CD4-positive, alpha-beta T cell (primary cell): ENCODE measurements at places on chromosomes 3 and 15.

DNA sequence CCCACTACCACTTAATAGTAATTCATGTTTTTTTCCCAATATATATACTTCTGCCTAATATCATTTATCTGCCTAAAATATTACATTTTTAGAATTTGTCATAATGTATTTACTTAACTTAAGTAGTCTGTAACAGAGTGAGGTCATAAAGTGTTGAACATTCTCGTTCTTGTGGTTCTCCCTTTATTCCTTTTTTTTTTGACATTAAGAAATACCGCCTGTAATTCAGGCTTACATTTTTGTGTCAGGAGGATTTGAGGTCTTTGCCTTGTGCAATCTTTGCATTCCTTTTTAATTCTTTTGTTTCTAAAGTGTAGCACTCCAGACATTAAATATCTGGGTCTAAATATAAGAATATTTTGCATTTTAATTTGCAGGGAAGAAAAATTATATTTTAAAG is 315.4 kb downstream of the PTPRG start:
- DNase-seq: no peak

GRCh38 chr3:153414982-153415381 is 253.0 kb downstream of the RAP2B start:
- no peak for DNase-seq

GRCh38 chr3:46852839-46853355 is 10.3 kb downstream of the MYL3 start:
- DNase-seq: no peak

DNA sequence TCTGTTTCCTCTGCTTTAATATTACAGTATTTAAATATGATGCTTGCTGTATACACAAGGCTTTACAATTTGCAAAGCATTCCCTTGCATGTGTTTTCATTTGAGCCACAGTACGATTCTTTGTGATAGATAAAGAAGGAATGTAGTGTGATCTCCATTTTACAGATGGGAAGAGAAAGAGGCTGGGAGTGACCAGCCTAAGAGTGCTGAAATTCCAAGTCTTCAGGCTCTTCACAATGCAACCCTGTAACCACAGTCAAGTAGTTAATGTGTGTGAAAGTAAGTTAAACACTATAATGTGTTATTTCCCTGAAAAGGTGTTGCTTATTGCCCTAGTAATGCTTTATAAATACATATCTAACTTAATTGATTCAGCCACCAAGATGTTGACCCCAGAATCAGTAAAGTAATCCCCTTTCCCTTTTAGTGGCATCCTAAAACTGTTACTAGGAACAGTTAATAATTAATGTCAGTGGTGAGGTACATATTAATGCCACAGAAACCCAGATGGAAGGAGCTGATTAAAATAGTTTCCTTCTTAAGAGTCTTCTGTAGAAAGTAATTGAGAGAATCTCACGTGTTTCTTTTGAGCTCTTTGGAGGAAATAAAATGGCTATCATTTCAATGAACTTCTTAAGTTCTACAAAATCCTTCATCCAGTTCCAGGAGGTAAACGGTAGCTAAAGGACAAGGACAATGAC is 110.4 kb downstream of the IL12A start:
- no peak for DNase-seq

DNA sequence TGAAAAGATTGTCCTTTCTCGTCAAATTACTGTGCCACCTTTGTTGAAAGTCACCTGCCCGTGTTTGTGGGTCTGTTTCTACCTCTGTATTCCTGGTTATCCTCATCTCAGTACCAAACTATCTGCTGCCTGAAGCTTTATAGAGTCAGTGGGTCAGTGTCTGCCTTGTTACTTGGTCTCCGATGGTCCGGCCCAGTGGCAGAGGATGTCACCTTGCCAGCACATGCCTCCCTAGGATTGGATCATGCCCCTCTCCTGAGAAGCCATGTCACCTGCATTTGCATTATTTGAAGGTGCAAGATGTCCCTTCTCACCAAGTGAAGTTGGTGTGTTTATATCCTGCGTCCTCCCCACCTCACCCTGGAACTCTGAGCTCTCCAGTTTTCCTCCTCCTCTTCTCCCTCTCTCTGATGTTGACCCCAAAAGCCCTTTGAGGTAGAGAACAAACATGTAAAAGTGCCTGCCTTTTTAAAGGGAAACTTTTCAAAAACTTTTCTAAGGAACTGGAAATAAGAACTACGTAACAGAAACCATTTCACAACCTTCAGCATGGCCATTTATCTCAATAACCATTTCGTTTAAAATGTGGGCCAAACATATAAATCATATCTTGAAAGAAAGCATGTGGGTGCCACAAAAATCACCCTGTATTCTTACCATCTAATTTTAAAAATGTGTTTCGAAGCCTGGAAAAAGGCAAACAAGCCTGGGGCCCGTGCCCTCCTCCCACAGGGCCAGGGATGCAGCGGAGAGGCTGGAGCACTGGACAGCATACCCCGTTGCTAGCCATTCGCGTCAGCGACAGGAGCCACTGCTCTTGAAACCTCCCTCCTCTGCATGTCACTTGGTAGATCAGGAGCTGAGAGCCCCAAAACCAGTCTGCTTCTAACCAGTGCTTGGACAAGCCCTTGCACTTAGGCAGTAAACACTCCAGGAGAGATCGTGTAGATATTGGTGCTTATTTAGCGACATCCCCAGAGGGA is 102.1 kb downstream of the VGLL4 start:
- no peak for DNase-seq

DNA sequence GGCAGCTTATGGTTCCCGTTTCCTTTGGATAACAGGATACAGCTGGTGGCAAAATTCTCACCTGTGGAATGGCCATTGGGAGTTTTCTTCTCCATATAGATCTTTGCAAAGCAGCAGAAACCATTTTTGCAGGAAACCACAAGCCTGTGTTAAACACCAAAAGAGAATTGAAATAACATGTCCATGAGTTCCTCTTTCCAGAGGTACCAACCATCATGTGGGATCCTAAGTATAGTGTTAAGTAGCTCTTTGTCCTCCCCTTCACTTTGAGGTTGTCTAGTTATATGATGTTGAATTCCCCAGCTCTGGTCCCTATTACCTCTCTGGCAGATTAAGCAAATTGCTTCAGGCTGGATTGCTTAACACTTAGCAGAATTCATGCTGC is 94.9 kb downstream of the AKAP13 start:
- no peak for DNase-seq

GRCh38 chr15:50880206-50880605 is 28.3 kb upstream of the AP4E1 start:
- DNase-seq: no peak

GRCh38 chr3:115251509-115251908 is 104.4 kb upstream of the ZBTB20 start:
- DNase-seq: no peak

DNA sequence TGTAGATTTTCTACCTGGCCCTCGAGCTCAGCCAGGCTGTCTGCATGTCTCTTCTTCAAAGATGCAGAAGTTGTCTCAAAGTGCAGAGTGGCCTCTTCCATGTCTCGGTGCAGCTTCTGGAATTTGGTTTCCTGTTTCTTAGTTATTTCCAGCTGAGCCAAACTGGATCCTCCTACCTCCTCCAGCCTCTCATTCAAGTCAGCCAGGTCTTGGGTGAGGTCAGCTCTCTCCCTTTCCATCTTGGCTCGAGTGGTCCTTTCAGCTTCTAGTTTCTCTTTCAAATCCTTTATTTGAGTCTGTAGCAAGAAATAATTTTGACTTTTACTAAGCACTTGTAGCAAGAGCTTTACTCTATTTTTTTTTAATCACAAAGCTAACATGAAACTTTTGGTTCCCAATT is 81.8 kb downstream of the MYH15 start:
- DNase-seq: no peak

GRCh38 chr15:97084650-97085049 is 754.1 kb downstream of the NR2F2 start:
- no peak for DNase-seq

GRCh38 chr3:141575879-141576743 is 89.3 kb downstream of the RASA2 start:
- peak; percentile 38 for DNase-seq

- DNase-seq: no peak
Observed at GRCh38 chr3:189712906-189713483, 81.8 kb downstream of the TP63 start.

- no peak for DNase-seq
Observed at GRCh38 chr15:62218841-62219240, 53.8 kb upstream of the C2CD4B start.

GRCh38 chr15:25565470-25566264 is 126.8 kb upstream of the UBE3A start:
- no peak for DNase-seq

DNA sequence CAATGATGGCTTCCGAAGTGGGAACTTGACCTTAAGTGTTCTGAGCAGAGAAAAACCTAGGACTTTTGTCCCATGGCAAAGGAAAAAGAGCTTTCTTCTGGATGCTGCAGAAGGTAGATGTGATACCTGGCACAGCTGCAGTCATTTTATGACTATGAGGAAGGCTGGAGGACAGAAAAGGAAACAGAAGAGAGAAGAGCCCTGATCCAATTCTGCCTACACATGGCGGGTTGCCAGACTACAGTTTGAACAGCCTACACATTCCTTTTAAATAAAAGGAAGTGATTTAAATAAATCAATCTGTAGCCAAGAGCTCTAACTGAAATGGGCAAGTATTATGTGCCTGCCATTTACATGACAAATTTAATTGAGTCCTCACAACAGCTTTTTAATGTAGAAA is 43.6 kb upstream of the CHRNB4 start:
- no peak for DNase-seq

- no peak for DNase-seq
Observed at GRCh38 chr15:57857871-57858270, 151.4 kb downstream of the POLR2M start.

GRCh38 chr3:100354850-100355249 is 20.3 kb downstream of the NIT2 start:
- DNase-seq: no peak

GRCh38 chr15:45604326-45604725 is 17.1 kb downstream of the BLOC1S6 start:
- no peak for DNase-seq

DNA sequence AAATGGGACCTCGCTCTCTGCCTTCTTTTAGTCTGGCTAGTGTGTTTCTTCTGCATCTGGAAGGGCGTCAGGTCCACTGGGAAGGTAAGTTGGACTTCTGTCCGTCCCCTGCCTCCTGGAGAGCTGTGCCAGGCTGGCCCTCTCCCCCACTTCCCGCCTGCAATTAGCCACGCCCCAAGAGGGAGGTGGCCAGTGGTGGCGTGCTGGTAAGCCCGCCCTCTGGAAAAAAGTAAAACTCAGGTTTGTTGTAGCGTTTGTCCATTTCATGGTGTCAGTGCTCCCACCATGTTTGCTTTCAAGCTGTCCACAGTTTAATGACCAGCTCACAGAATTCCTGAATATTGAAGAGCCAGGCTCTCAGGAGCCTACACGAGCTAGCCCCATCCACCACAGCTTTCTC is 55.6 kb downstream of the SLC6A6 start:
- DNase-seq: no peak

DNA sequence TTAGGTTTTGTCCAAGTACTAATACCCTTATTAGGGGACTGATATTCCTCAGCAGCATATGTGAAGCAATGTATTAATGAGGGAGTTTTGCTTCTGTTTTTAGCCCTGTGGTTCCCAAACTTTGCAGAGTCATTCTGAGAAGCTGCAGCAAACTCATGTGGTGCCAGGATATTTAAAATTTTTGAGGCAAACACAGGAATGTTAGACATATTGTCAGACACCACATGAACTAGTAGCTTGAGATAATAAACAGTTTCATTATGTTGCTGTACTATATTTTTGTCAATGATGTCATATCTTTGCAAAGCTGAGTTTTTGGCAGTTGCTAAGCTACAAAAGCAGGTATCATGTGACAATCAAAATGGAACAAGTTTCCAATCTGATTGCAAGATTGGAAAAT is 36.6 kb downstream of the ATP6V1A start:
- no peak for DNase-seq

DNA sequence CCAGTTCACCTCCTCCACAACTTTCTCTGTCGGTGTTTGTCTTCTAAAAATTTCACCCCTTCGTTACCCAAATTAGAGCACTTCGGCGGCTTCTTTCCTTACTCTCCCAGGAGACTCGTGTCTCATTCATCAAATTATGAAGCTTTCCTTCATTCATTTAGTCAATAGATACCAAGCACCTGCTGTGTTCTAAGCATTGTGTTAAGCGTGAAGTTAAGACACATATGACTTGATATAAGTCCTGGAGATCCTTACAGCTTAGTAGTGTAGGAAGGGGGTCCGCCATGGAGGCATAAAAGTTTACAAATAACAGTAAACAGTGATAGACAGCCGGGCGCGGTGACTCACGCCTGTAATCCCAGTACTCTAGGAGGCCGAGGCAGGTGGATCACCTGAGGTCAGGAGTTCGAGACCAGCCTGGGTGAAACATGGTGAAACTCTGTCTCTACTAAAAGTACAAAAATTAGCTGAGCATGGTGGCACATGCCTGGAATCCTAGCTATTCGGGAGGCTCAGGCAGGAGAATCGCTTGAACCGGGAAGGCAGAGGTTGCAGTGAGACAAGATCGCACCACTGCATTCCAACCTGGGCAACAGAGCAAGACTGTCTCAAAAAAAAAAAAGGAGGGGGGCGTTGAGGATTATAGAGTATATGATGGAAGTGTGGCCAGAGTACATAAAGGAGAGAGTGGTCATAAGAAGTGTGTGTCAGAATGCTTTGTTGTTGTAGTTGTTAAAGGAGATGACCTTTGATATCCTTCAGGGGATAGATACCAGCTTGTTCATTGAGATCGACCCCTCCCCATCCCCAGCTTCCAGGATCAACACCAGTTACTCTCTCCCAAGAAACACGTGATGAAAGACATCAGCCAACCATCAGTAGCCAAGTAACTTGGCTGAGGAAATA is 744 bp upstream of the CCDC32 start:
- DNase-seq: no peak

- DNase-seq: no peak
Observed at GRCh38 chr3:183435661-183436060, 7.2 kb upstream of the MCF2L2 start.

DNA sequence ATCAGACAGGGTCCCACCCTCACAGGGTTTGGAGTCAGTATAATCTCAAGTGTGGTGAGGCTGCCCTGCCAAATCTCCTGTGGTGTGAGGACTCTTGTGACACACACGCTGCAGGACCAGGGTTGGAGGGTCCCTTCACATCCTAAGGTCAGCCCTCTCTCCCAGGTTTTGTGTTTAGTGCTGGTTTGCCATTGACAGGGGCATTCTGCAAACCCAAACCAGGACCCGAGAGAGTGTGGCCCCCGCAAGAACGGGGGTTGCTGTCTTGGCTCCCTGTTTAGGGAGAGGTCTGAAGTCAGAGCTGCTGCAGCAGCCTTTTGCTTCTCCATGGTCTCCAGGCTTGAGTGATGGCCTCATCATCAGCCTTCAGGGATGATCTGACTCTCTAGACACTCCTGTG is 14.7 kb downstream of the FAM107A start:
- DNase-seq: no peak

- DNase-seq: no peak
Observed at GRCh38 chr3:160041465-160041864, 52.8 kb downstream of the IL12A start.

- no peak for DNase-seq
Observed at GRCh38 chr3:170436697-170437096, 18.0 kb downstream of the CLDN11 start.

GRCh38 chr15:38046257-38047051 is 112.0 kb downstream of the TMCO5A start:
- no peak for DNase-seq

GRCh38 chr3:14057701-14058100 is 67.0 kb downstream of the CHCHD4 start:
- DNase-seq: no peak

- DNase-seq: no peak
Observed at GRCh38 chr15:62992302-62992701, 50.2 kb upstream of the TPM1 start.
